ENCODE measurements at places on chromosomes 6 and 20.

GRCh38 chr20:43565758-43566104, 6.9 kb downstream of the SGK2 start:
- no peak for DNase-seq

GRCh38 chr6:12112540-12113189, 100.6 kb downstream of the HIVEP1 start:
- no peak for DNase-seq

- no peak for DNase-seq
Measured at GRCh38 chr20:37529214-37529967, 1.7 kb upstream of the BLCAP start.

GRCh38 chr6:148064406-148065134, 278.1 kb upstream of the SASH1 start:
- DNase-seq = no peak

- DNase-seq = no peak
Measured at GRCh38 chr6:55220961-55221360, 46.6 kb downstream of the HCRTR2 start.

GRCh38 chr6:16095180-16095579, 33.7 kb upstream of the MYLIP start:
- DNase-seq = no peak

- DNase-seq = no peak
Measured at GRCh38 chr6:73083886-73084285, 141.4 kb downstream of the KHDC1L start.

- no peak for DNase-seq
Measured at GRCh38 chr6:33202799-33203198, 1.7 kb upstream of the HSD17B8 start.

DNA sequence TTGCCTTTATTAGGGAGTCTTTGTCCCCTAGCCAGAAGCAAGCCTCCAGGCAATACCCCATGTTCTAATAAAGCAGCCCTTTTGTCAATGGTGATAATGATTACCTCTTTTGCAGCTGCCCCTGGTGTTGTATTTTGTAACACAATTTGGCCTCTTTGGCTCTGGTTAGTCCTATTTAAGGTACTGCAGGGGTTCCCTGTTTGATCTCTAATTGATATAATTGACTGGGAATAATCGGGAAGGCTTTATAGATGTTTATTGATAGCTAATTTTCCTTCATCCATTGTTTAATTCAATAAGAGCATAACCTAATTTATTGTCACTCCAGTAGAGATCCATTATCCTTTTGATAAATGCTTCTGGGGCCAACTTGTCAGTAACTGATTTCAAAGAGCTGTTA, 537.2 kb downstream of the PKHD1 start:
- no peak for DNase-seq

DNA sequence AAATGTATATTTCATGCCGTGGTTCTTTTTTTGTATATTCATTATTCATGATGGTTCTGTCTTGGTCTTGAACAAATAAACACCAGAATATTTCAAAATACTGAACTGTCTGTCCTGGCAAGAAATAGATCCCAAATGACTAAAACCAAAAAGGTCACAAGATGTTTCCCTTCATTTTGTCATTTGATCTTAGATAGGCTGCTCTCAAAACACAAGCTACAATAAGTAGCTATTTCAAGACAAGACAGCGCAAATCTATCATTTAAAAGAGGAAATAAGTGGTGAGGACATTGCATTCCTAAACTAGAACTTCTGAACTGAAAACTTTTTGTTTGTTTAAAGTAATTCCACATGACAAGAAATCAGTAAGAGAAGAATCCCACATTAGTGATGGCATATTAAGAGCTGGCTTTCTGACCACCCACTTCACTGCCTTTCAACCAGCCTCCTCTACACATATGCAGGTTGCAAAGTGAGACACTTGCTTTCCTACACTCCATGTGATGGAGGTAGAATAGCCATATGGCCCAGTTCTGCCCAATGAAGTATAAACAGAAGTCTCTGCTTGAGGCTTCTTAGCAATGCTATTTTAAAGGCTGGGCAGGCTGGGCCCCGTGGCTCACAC, 54.4 kb upstream of the CCDC28A start:
- DNase-seq = no peak

GRCh38 chr6:5422321-5422915, 161.1 kb downstream of the FARS2 start:
- no peak for DNase-seq

DNA sequence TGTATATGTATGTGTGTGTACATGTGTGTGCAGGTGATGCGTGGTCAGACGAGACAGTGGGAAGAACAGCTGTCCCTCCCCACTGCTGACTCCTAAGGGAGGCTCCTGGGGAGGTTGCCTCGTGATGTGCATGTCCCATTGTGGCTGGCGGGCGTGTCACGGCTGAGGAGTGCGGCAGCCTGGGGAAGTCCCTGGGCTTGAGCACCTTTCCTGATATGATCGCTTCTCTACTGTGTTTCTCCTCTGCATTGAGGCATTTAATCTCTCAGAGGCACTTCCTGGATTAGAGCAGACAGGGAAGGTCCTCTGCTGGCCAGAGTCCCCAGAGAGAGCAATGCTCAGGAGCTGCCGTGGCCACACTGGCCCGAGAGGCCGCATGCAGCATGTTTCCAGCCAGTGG, 11.4 kb downstream of the NPBWR2 start:
- DNase-seq = no peak

GRCh38 chr6:18216411-18216810, 47.9 kb downstream of the DEK start:
- no peak for DNase-seq

DNA sequence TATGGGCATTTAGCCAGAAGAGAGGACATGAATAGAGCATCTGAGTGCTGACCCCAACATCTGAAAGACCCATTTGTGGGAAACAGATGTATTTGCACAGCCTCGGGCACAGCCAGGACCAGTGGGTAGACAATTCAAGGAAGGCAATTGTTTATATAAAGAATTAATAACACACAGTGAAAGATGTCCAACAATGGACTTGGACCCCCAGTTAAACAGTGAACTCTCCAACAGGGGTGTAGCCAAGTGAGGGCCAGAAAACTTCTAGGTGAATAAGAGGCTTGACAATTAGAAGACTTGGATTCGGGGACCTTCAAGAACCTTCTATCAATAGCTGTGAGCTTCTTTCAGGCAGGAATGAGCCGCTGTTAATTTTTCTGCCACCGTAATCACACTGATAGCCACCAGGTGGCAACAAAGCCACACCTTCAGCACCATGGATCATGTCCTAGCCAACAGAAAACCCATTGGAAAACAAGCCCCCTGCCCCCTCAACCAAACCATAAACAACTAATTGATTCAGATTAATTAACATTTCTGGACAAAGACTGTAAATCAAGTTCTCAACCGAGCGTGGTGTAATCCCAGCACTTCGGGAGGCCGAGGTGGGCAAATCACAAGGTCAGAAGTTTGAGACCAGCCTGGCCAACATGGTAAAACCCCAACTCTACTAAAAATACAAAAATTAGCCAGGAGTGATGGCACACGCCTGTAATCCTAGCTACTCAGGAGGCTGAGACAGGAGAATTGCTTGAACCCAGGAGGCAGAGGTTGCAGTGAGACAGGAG, 8.8 kb upstream of the SRSF6 start:
- DNase-seq = peak; percentile 59

DNA sequence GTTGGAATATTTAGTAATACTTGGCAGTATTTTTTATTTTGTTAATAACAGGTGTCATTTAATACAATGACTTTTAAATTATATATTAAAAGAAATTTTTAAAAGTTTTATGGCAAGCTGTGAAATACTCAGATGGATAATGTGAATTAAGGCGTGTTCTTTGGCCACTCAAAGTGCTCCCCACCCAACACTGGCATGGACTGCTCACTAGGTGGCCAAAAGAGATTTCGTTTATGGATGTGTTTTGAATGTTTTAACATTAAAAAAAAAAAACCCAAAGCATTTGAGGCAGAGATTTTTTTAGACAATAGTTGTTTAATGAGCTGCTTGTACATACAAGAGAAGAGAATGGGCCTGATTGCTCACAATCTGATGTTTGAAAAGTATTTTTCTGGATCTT, 86.5 kb downstream of the QKI start:
- no peak for DNase-seq

- no peak for DNase-seq
Measured at GRCh38 chr20:41318271-41318649, 729 bp upstream of the ZHX3 start.

- DNase-seq = peak; percentile 30
Measured at GRCh38 chr6:24205020-24205492, 79.0 kb downstream of the NRSN1 start.

DNA sequence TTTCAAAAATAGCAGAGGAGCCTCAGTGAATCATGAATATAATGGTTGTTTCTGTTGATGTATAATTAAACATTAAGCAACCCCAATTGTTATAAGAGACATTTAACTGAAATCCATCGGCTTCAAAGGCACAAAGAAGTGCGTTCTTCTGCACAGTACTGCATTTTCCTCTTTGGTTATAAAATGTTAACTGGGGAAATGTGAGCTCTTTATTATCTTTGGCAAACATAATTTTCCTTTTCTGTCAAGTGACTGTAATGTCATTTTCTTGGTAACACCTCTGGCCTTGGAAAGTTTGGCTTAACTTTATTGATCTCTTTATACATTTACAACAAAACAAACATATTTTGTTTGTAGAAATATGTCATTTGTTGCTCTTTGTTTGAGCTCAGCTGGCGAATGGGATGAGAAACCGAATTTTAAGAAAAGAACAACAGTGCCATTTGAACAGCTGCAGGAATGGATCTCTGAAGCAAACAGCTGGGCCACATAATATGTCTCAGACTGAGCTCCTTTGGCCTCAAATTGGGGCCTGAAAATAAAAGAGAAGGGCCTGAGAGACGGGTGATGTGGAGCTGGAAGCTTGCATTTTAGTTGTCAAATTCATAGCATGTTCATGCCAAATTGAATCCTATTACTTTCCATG, 427.0 kb upstream of the SPTLC3 start:
- no peak for DNase-seq

DNA sequence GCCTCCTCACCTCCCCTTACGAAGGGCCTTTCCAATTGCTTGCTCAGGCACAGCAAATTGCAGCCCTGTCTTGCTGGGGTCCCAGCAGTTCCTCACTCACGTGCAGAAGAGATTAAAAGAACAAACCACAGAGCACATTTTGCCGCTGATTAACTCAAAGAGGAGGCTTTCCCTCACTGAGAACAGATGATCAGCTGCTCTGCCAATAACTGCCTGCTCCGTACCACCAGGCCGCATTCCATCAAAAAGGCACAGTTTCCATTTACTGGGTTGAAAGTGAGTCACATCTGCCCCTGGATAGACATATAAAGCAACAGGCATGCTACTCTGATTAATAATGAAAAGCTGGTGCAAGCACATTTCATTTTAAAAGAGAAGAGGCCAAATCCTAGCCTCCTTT, 446.8 kb downstream of the PTPRT start:
- no peak for DNase-seq

- no peak for DNase-seq
Measured at GRCh38 chr6:71190809-71191208, 97.8 kb upstream of the OGFRL1 start.

- peak; percentile 83 for DNase-seq
Measured at GRCh38 chr6:33430991-33431879, 11.4 kb downstream of the SYNGAP1 start.

DNA sequence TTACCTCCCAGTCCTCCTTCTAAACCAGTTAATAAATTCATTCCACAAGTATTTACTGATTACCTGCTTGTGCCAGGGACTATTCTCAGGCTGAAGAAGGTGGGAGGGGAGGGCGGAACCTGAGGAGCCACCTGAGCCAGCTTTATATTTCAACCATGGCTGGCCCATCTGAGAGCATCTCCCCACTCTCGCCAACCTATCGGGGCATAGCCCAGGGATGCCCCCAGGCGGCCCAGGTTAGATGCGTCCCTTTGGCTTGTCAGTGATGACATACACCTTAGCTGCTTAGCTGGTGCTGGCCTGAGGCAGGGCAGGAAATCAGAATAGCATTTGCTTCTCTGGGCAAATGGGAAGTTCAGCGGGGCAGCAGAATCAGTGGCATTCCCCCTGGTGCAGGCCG, 4.9 kb upstream of the AAR2 start:
- no peak for DNase-seq

- DNase-seq = peak; percentile 27
Measured at GRCh38 chr20:64009811-64010387, 26.1 kb upstream of the C20orf204 start.

GRCh38 chr6:28995093-28995650, 9.9 kb downstream of the ZNF311 start:
- no peak for DNase-seq

GRCh38 chr6:105967917-105968602, 118.1 kb upstream of the PRDM1 start:
- no peak for DNase-seq

DNA sequence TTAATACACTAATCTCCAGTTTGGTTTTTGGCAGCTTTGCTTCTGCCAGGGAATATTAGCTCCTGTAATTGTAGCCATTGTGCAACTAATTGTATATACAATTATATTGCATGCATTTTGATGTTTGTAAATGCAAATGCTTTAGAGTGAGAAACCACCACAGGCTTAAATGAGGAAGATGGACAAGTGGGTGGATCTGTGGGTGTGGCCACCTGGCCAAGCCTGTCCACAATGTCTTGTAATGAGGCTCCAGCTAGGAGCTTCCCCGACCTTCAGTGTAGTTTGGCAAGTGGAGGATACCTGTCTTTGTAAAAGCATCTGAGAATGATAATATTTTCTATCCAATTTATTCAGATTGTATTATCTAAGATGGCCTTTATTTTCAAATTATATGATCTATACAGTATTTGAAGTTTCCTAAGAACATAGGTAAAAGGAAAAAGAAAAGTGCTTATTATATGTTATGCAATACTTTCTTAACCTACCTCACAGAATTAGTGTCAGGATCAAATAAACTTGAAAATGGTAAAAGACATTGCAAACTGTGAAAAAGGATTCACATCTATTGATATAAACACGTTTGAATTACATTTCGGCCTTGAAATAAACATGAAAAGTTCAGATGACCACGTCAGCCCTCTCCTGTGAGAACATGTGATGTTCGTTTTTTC, 49.3 kb upstream of the ARID1B start:
- DNase-seq = no peak

DNA sequence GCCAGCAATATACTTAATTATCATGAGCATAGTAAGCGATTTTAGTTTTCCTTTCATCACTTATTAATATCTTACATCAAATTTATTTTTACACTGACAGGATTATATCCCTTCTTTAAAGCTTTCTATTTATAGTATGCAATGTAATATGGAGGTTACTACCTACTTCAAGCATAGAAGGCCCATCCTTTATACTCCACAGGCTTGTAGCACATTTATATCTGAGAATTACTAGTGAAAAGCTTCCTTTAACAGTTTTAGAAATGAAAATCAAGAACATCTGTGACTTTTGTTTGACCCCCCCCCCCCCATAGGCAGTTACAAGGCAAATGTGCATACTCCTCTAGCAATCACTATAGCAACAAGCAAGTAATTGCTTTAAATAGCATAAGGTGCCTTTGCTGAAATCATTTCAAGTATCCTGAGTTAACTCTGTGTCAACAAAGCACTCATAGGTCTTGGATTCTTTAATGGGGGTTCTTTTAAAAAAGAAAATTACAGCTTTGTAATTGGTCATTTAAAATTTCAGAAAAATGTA, 917.7 kb downstream of the PHF3 start:
- DNase-seq = no peak

All from activated CD4-positive, alpha-beta T cell treated with anti-CD3 and anti-CD28 coated beads, Interleukin-2, Interleukin-6, amounts not matched to agents 100 ng/mL and 50 ng/mL, durations not matched to agents 16 hours and 8 hours (primary cell).